ENCODE measurements at places on chromosomes 7 and 10.

- DNase-seq, result no peak
Measured at GRCh38 chr7:43112941-43113621, 634 bp downstream of the HECW1 start.

DNA sequence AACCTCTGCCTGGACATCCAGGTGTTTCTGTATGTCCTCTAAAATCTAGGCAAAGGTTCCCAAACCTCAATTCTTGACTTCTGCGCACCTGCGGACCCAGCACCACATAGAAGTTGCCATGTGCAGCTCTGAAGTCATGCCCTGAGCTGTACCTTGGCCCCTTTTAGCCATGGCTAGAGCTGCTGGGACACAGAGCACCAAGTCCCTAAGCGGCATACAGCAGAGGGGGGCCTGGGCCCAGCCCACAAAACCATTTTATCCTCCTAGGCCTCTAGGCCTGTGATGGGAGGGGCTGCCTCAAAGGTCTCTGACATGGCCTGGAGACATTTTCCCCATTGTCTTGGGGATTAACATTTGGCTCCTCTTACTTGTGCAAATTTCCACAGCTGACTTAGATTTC, 14.6 kb downstream of the TMEM243 start:
- DNase-seq, result no peak

DNA sequence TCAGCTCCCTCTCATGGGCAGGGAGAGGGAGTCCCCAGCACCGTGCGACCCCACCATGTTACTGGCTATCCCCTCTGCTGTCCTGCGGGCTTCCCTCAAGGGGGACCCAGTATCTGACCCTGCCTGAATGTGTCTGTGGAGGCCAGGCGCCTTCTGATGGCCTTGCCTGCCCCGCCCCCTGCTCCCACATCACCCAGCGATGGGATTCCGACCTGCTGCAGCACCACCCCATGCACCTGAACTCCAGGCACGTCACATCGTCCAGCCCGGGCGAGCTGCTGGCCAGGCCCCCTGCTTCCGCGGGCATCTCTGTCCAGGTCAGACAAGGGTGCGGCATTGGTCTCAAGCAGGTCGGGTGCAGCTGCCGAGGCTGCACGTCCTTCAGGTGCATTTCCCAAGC, 19.0 kb downstream of the LRRC27 start:
- no peak for DNase-seq

DNA sequence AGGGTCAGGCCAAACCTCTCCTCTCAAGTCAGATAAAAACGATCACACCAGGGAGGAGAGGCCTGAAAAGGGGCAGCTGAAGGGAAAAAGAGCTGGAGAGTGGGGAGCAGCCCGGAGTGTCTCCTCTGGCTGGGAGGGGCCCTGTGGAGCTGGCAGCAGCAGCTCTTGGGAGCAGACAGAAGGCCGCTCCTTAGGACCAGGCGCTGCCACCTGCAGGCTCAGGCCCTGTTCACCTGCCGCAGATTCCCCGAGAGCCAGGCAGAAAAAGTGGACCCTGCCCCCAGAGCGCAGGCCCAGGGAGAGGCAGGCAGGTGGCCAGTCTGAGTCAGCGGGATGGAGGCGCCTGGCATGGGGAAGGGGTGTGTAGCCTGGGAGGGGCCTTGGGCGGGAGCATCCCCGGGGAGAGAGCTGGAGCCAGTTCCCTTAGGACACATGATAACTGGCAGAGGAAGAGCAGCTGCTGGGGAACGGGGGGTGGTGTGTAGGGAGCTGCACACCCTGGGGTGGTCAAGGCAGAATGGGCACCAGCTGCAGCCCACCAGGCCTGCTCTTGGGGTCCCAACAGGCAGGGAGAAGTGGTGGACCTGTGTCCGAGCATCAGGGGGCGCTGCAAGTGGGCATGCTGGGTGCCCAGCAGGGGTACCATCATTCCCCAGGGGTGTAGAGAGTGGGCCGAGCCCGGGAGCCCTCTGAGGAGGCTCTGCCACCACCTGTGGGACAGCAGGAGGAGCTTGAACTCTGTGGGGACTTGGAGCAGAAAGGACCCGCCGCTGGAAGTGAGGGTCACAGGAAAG, 177.2 kb upstream of the RHEB start:
- DNase-seq, result no peak

DNA sequence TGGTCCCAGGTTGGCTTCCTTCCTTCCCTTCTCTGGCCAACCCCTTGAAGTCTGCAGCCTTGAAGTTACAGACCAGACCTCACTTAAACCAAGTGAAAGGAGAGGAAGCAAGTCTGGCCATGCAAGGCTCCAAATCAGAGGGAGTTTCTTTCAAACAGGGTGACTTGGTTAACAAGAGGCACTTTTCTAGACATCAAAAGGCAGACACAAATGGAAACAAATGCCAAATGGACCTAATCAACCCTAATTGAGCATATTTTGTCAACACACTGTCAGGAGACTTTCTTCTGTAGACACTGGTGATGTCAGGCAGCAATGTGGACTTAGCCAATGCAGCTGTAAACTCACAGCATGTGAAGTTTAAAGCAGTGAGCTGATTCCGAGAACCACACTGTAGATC, 282.7 kb upstream of the FZD8 start:
- DNase-seq, result no peak

GRCh38 chr10:306675-307185, 171.5 kb downstream of the ZMYND11 start:
- no peak for DNase-seq

GRCh38 chr10:101489355-101489754, 98.7 kb downstream of the POLL start:
- no peak for DNase-seq
